ENCODE measurements at places on chromosomes 1 and 21.

DNA sequence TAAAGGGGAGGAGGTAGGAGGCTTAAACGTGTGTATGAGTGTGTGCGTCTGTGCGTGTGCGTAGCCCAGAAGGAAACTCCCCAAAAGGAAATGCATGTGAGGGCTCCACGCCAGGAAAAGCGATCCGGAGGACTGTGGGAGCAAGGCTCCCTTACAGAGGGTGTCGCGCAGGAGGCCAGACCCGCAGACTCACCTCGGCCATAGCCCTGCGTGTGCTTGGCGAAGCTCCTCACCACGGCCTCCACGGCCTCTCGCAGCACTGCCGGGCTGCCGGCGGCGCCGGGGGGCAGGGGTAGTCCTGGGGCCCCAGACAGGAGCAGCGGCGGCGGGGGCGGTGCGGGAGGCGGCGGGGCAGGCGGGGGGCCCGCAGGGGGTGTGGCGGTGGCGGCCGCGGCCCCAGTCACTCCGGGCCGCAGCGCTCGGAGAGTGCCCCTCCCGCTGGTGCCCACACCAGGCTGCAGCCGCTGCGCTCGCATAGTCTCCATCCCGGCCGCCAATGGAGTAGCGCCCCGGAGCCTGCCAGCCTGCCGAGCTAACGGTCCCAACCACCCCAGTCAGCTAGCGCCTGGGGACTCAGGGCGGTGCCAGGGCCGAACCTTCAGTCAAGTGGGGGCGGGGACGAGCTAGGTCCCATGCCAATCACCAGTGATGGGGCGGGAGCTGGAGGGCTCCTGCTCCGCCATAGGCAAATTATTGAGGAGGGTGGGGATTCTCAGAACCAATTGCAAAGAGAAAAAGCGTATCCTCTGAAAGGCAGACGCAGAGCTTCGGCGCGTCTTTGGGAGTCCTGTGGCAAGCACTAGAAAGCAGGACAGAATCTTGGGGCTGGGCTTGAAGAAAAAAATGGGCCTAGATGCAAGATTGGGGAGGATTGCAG lies at the start of gene LIX1L:
TSS of gene LIX1L (minus strand) at position 575 of the 877 bp plus-strand sequence. CDS start at position 485, 90 bp downstream.
- DNase-seq, result peak; percentile 87

- DNase-seq, result no peak
These were observed 32.4 kb downstream of the PRPF38A start for GRCh38 chr1:52436817-52437216.

DNA sequence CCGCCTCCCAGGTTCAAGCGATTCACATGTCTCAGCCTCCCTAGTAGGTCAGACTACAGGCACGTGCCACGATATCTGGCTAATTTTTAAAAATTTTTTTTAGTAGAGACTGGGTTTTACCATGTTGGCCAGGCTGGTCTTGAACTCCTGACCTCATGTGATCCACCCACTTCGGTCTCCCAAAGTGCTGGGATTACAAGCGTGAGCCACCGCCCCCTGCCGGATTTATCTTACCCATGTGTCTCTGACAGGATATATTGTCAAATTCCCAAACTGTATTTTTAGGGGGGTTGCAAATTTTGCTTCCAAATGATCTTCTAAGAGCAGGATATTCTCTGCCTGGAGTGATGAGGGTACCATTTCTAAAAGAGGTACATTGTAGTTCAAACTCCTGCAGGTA lies 74.3 kb downstream of the KIF26B start:
- no peak for DNase-seq

- DNase-seq, result no peak
These were observed 35.0 kb downstream of the CTTNBP2NL start for GRCh38 chr1:112431038-112431437.

- no peak for DNase-seq
These were observed 282.2 kb downstream of the RRAGC start for GRCh38 chr1:38577385-38577784.

DNA sequence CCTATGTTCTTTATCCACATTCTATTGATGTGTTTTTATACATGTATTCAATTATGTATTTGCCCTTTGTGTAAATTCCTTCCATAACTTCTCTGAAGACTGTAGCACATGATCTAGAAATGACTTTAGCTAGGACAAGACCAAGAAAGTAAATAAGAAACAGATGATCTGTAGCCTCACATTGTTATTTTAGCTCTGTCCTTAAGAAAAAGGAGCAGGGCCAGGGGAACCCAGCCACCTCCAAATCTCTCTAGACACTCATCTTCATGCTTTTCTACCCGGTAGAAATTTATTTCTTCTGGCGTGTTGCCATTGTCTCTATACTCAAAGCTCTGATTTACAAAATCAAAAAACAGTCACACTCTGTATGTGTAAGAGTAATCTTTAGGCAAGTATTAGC lies 27.1 kb downstream of the CDC7 start:
- DNase-seq, result no peak

GRCh38 chr21:26962621-26963181 lies 4.2 kb downstream of the ADAMTS5 start:
- no peak for DNase-seq

GRCh38 chr1:67648582-67649326 lies 36.2 kb upstream of the GADD45A start:
- peak; percentile 33 for DNase-seq

- no peak for DNase-seq
These were observed 77.7 kb upstream of the TMEM51 start for GRCh38 chr1:15075817-15076216.

DNA sequence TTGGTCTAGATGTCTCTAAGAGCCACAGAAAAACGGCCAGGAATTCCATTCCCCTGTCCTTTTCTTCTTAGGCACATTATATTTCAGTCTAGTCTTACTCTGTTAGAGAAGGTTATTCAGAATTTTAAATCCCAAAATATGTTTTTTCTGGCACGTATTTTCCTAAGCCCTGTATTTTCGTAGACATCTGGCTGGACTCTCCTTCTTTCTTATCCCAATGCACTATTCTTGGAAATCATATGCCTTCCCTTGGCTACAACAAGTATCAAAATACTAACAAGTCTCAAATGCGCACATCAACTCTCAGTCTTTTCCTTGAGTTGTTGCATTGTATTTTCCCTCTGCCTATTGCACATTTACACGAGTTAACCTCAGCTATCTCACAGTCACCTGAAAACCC lies 96.2 kb downstream of the DPYD start:
- DNase-seq, result no peak

- no peak for DNase-seq
These were observed 20.1 kb downstream of the NTPCR start for GRCh38 chr1:232970508-232970907.

DNA sequence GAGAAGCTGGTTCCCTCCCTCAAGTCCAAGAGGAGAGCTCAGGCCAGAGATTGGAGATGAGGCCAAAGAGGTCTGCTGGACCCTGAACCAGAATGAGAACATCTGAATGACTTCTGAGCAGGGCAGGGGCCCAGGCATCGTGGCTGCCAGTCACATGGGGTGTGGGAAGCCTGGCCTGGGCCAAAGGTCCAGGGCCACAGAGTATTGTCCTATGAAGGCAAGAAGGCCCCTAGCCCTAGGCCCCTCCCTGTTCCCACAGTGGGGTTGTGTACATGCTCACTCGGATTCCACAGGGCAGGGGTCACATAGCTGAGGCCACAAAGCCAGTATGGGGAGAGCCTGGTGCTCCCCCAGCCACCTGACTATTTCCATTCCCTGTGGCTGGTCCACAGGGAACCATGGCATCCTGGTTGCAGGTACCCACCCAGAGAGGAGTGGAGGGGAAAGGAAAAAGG lies 18.5 kb upstream of the SLC1A7 start:
- no peak for DNase-seq

GRCh38 chr1:11299225-11299574 lies 26.2 kb downstream of the UBIAD1 start:
- DNase-seq, result no peak

DNA sequence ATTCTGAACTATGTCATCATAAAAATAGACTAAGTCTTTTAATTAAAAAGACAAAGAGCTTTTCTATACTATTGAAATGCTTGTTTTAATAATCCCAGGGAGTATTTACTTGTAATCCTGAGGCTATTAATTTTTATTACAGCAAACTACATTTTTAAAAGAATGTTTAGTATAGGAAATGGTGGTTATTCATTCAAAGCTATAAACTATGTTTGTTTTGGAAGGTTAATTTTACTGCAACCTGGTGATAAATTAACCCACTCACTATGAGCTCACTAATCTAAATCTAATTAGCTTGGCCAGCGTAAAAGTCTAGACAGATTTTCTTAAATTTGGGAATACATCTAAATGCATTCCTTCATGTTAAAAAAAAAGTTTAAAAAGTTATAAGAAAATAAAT lies 13.8 kb upstream of the EYA3 start:
- no peak for DNase-seq

DNA sequence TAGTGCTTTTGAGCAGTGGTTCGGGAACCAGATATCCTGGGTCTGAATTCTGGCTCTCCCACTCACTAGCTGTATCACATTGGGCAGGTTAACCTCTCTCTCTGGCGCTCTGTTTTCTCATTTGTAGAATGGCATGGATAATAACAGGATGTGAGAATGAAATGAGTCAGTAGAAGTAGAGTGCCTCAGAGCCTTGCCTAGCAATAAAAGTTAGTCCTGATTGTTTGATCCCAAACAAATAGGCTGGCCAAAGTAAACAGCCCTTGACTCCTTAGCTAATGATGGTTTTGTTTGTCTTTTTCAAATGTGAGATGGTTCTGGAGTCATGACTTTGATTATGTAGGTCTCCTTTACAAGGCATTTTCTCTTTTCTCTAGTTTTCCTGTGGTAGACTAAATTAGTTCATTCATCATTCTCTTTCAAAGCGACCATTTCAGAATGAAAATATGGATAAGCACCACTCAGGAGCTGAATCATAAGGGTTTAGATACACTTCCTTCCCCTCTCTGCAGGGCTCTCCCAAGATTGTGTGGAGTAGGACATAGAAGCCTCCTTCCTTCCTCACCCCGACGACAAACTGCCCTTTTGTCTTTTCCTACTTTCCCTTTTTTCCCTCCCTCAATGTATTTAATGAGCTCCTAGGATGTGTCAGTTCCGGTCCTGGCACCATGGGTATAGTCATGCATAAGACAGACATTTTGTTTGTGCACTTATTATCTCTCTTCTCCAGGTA lies 23.1 kb downstream of the KIAA0040 start:
- no peak for DNase-seq

- no peak for DNase-seq
These were observed 6.1 kb upstream of the RBP7 start for GRCh38 chr1:9990944-9991343.

- no peak for DNase-seq
These were observed 30.0 kb downstream of the ZNF697 start for GRCh38 chr1:119617751-119618691.

- no peak for DNase-seq
These were observed 4.0 kb downstream of the POLR3C start for GRCh38 chr1:145827966-145828365.

DNA sequence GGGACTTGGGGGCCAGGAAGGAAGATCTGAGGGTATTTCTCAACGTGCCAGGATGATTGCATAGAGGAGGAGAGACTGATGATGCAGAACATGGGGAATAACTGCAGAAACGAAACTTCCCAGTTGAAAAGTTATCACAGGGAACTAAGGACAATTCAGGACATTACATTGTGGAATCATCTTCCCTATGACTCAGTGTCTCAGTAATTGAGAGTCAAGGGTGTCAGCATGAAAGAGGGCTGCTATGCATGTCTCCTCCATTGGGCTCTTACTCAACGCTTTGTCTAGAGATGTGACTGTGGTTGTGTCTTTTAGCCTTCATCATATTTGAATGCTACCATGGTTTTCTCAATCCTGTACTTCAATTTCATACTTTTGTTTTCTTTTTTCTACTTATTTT lies 48.9 kb upstream of the PTGFR start:
- DNase-seq, result no peak

DNA sequence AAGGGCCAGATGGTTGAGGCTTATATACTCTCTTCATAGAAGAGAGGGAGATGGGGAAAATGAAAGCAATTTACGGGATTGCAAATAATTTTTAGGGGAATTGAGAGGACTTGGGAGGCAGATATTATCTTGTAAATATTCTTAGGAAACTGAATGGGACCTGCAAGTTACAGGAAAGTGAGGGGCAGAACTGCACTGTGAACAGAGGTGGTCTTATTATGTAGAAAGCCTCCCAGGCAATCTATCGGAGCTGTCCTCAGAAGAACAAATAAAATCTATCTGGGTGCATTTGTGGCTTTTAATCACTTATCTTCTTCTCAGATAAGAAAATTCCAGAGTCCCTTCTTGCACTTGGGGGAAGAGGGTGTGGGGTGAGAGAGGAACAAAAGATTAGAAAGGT lies 223.5 kb downstream of the RHOU start:
- no peak for DNase-seq

DNA sequence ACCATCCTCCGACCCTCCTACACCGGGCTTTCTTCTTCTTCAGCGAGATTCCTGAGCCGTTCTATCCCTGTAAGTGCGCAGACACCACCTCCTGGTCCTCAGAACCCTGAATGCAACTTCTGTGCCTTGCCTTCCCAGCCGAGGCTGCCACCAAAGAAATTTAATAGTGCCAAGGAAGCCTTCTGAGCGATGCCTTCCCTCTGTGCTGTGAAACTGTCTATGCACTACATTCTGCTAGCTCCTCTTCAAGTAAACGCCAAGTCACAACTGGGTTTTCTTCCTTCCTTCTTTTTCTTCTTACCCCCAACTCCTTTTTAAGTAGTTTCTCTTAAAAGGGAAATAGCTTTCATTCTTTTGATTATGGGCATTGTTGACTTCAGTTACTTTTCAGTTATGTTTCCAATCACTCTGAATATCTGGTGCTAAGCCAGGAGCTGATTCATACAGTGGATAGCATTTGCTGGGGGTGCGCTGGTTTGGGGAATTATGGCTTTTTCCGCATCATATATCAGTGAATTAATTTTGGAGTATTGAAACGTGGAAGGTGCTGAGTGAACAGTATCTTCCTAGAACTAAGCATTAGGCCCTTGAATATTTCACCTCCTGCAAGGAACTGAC lies 38.6 kb upstream of the GPR88 start:
- DNase-seq, result no peak

- peak; percentile 33 for DNase-seq
These were observed 9.0 kb upstream of the GPR153 start for GRCh38 chr1:6269720-6270400.

GRCh38 chr1:107326824-107327445 lies 186.1 kb downstream of the NTNG1 start:
- no peak for DNase-seq

- DNase-seq, result no peak
These were observed 67.3 kb downstream of the VCAM1 start for GRCh38 chr1:100786870-100787269.

- DNase-seq, result no peak
These were observed 69.4 kb downstream of the RGS21 start for GRCh38 chr1:192386051-192386650.

- no peak for DNase-seq
These were observed 292.1 kb upstream of the VAMP3 start for GRCh38 chr1:7478809-7479499.

GRCh38 chr1:182259968-182260367 lies 131.6 kb downstream of the GLUL start:
- no peak for DNase-seq

Data from K562 (cell line).